ENCODE measurements at places on chromosomes 11 and 22.

- no peak for DNase-seq
These were observed 4.2 kb downstream of the ZP1 start for GRCh38 chr11:60871378-60872061.

DNA sequence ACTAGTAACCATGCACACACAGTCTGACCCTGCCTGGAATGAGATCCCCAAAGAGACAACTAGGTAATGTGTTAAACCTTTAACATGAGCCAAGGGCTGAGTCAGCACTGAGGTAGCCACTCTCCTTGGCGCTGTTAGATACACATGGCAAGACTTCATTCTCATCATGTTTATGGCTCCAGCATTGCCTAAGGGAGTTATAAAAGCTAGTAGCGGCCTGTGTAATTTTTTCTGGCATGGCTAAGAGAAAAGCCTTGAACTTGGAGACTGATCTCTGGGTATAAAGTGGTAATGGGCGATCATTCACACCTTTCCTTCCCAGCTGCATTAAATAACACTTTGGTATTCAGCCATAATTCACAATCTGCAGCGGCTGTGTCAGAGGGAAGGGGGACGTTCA lies 779.7 kb upstream of the LRRC4C start:
- no peak for DNase-seq

- no peak for DNase-seq
These were observed 19.9 kb upstream of the APOA1 start for GRCh38 chr11:116857316-116857715.

DNA sequence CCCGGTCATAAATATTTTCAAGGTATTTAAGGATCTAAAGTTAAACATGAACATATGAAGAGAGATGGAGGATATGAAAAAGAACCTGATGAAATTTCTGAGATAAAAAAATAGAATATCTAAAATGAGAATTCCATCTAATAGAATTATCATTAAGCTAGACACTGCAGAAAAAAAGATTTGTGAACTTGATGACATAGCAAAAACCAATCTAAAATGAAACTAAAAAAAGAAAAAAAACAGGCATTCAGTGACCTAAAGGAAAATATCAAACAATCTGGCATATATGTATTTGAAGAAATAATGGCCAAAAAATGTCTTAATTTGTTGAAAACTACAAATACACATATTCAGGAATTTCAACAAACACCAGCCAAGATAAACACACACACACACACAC lies 81.6 kb upstream of the ZC3H12C start:
- DNase-seq, result no peak

GRCh38 chr22:31346255-31346732 lies at the start of gene PATZ1:
PATZ1 (minus strand) TSS chr22:31346346; CDS start chr22:31345602, 744 bp downstream.
- no peak for DNase-seq

GRCh38 chr11:57463671-57464538 lies 3.6 kb downstream of the RTN4RL2 start:
- no peak for DNase-seq

Data from activated CD8-positive, alpha-beta memory T cell treated with anti-CD3 and anti-CD28 coated beads, Interleukin-2, amount 50 U/mL, for 48 hours (primary cell).